ENCODE measurements at places on chromosomes 1 and 21.

DNA sequence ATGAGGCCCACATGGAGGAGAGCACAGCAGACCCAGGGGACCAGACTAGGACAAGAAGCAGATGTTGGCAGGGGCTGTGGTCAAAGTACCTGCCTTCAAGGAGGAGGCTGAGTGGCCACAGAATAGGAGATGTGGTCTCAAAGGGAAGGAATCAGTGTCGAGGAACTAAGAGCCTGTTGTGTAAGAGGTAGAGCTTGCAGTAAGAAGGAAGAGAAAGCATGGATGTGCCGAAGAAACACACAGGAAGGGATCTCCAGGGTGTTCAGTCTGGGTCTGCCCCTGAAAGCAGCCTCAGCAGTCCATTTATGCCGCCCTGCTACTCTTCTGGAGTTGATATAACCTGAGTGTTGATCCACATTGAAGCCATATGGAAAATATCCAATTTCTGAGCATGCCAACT lies 83.9 kb downstream of the NID1 start:
- H3K4me3 ChIP-seq: no peak overlapping the region
- H3K36me3 ChIP-seq: peaks cover 12% of the 10 kb centered on the region
- no peaks in the 10 kb centered on the region for H3K4me1 ChIP-seq
- DNase-seq: no peak

DNA sequence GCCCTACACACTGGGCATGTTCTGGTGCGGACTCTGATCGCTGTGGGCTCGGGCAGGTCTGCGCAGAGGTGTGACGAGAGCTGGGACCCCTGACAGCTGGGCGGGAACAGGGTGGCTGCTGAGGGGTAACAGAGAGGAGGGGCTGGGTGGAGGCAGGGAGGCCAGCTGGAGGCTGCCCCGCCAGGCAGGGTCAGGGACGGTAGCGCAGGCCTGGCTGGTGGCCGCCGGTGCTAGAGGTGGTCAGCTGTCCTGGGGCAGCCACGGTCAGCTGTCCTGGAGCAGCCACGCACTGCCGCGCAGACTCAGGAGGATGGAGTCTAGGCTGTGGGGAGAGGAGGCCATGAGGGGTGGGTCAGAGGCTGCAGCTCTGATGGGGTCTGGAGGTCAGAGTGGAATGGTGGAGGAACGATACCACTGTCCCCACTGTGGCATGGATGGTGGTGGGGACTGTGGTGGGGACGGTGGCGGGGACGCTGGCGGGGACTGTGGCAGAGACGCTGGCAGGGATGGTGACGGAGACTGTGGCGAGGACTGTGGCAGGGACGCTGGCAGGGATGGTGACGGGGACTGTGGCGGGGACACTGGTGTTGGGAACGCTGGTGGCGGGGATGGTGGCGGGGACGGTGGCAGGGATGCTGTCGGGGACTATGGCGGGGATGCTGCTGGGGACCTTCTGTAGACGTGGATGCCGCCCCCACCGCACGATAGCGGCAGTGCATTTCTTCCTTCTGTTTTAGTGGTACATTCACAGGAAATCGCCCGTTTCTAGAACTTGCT lies 21.3 kb upstream of the LRRC3 start:
- no peak overlapping the region for H3K4me3 ChIP-seq
- no peaks in the 10 kb centered on the region for H3K27me3 ChIP-seq
- H3K4me1 ChIP-seq: no peaks in the 10 kb centered on the region
- DNase-seq: no peak
- H3K36me3 ChIP-seq: no peaks in the 10 kb centered on the region
- no peak overlapping the region for H3K27ac ChIP-seq

DNA sequence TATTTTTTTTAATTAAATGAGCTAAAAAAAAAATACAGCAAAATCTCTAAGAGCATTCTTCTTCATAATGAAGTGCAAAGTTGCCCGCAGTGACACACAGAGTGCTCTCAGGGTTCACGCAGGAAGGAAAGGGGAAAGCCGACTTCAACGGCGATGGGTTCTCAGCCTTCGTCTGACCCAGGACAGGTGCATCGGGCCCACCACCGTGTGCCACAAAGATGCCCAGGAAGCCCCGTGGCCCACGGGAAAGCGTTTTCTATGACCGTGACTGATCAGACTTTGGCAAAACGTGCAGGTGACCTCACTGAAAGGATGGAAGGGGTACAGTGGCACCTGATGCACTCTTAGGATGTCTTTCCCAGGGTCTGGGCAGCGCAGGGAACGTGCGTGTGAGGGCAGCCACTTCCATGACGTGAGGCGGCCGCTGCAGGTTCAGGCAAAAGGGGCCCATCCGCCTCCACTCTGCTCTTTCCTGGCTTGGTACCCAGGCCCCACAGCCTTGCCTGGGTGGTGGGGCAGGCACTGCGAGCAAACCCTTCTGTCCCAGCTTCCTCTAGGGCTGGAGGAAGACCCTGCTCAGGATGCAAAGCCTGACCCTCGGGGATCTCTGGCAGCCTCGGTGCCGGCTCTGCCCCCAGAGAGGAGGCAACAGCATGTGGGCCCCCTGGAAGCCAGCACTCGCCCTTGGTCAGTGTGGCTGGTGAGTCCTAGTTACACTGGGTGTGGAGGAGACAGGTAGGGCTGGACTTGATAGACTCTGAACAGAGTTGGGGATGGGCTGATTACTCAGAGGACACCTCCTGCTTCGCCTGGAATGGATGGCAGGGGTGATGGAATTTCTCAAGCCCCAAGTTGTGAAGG lies 8.3 kb downstream of the LRRC47 start:
- H3K27me3 ChIP-seq: no peaks in the 10 kb centered on the region
- H3K4me1 ChIP-seq: no peaks in the 10 kb centered on the region
- no peak for DNase-seq
- no peak overlapping the region for H3K4me3 ChIP-seq

GRCh38 chr1:74913978-74914377 lies 181.0 kb downstream of the TYW3 start:
- no peak overlapping the region for H3K27ac ChIP-seq
- H3K4me1 ChIP-seq: no peaks in the 10 kb centered on the region
- no peak for DNase-seq
- no peak overlapping the region for H3K4me3 ChIP-seq
- H3K36me3 ChIP-seq: no peaks in the 10 kb centered on the region
- H3K27me3 ChIP-seq: no peaks in the 10 kb centered on the region

DNA sequence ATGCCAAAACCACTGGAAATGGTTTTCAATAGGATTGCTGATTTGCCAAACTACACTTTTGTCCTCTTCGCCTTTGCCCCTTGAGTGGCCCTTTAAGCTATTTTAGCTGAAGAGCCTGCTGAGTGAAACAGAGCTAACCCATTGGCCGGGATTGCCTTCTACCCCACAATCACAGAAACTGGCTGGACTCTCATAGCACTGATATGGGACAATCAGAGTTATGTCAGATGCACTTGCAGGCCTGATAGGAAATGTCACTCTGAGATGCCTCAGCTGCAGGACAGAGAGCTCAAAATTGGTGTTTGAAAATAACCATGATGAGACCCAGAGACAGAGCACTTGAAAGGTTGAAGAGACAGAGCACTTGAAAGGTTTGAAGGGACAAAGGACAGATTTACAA lies 354.4 kb downstream of the BRINP2 start:
- no peaks in the 10 kb centered on the region for H3K27me3 ChIP-seq
- no peak for DNase-seq
- no peak overlapping the region for H3K27ac ChIP-seq
- H3K4me3 ChIP-seq: no peak overlapping the region
- no peaks in the 10 kb centered on the region for H3K36me3 ChIP-seq

DNA sequence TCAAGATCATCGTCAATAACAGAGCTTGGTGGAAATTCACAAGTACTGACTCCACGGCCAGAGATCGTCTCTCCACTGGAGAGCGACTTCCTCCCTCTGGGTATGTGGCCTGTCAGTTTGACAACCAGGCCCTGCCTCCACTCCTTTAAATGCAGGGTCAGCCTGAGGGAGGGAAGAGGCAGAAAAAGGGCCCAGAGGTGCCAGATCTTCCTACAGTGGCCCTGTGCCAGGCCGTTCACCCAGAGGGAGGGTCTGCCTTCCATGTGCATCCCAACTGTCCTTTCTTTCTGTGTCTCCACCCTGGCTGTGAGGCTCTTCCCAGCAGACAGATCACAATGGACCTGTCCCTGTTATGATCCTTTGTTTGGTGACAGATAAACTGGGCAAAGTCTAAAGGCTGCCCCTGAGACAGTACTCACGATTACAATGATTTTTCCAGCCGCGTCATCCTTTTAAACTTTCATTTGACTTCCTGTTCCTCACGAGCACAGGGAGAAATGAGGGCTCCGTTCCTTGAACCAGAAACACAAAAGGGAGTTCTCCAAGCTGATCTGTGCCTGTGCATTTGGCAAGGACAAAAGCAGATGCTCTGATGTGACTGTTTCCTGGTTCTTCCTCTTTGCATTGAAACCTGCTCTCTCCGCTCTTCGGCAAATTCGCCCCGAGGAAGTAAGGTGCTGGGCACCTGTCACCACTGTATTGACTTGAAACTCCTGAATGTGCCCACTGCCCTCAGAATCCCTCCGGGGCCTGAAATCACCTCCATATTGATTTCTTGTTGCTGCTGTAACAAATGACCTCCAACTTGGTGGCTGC lies 126.7 kb downstream of the PGBD5 start:
- H3K27ac ChIP-seq: peak overlapping the region; percentile 40
- peak; percentile 37 for DNase-seq
- no peaks in the 10 kb centered on the region for H3K36me3 ChIP-seq
- no peaks in the 10 kb centered on the region for H3K27me3 ChIP-seq
- H3K4me3 ChIP-seq: no peak overlapping the region
- no peaks in the 10 kb centered on the region for H3K4me1 ChIP-seq

GRCh38 chr1:88878731-88879130 lies 12.6 kb downstream of the GTF2B start:
- H3K27me3 ChIP-seq: no peaks in the 10 kb centered on the region
- H3K27ac ChIP-seq: no peak overlapping the region
- no peak overlapping the region for H3K4me3 ChIP-seq
- peaks cover 9% of the 10 kb centered on the region for H3K36me3 ChIP-seq
- no peak for DNase-seq

- DNase-seq: no peak
- no peaks in the 10 kb centered on the region for H3K4me1 ChIP-seq
These were observed 37.5 kb upstream of the HHAT start for GRCh38 chr1:210291081-210291764.

GRCh38 chr1:17329610-17330009 lies 21.6 kb downstream of the PADI4 start:
- no peak overlapping the region for H3K27ac ChIP-seq
- no peaks in the 10 kb centered on the region for H3K27me3 ChIP-seq
- no peaks in the 10 kb centered on the region for H3K36me3 ChIP-seq
- H3K4me3 ChIP-seq: no peak overlapping the region

DNA sequence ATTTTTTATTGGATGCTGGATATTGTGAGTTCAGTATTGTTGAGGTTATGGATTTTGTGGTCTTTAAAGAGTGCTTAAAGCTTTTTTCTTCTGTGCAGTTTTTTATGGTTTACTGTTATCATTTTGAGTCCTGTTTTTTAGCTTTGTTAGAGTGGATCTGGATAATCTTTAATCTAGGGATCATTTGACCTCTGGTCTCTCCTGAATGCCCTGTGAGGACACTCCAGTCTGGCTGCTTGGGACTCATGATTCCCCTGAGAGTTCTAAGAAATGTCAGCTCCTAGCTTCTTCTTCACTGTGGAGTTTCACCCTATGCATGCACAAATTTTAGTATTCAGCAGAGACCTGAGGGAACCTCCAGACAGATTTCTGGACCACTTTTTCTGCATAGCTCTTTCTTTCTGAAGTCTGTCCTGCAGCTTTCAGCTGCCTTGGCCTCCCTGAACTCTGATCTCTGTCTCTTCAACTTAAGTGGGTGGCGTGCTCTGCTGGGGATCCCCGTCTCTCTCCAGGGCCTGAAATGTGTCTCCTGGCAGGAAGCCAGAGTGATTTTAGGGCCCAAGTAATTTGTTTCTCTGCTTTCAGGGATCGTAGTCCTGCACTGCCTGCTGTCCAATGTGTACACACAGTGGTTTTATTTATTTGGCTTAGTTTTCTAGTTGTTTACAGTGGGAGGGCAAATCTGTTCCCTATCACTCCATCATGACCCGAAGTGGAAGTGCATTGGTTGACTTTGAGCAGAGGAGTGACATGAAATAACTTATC lies 14.7 kb downstream of the PEX14 start:
- no peaks in the 10 kb centered on the region for H3K36me3 ChIP-seq
- peak overlapping the region; percentile 82 for H3K27ac ChIP-seq
- no peak for DNase-seq

- no peak for DNase-seq
- H3K27me3 ChIP-seq: no peaks in the 10 kb centered on the region
- H3K4me1 ChIP-seq: no peaks in the 10 kb centered on the region
- no peak overlapping the region for H3K27ac ChIP-seq
- H3K36me3 ChIP-seq: no peaks in the 10 kb centered on the region
These were observed 258.7 kb upstream of the ADGRL4 start for GRCh38 chr1:79264975-79265818.
